ENCODE measurements at places on chromosomes 2 and 18.

- no peak for DNase-seq
Observed at GRCh38 chr2:233430081-233430480, 75.8 kb downstream of the DGKD start.

DNA sequence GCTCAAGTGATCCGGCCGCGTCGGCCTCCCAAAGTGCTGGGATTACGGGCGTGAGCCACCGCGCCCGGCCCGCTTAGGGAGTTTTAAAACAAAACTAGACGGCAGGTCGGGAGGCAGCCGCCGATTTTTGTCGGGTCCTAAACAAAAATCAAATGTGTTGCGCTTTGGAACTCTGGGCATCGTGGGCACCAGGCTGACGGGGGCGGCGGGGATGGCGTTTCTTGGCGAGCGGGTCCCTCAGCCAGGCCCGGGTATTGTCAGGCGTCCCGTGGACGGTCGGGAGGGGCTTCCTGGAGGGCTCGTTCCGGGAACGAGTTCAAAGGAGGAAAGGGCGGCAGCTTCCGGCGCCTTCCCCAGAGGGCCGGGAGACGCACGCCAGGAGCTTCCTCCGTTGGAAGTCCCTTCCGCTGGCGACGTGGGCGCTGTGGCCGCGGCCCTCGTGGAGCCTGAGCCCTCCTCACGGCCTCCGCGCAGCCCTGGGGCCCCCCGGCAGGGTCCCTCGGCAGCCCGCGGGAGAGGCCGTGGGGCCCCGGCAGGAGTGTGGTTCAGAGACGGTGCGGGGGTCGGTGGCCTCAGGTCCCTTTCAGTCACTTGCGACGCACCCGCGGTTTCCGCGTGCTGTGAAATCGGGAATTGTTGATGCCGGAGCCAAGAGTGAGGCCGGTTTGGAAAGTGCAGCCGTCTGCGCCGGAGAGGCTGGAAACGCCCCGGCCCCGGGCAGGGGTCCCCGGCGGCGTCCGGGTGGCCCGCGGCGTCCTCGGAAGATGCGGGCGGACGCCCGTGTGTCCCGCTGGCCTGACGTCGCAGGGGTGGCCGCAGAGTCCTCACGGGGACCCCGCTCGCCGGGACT lies 59.3 kb downstream of the EMILIN2 start:
- peak; percentile 39 for DNase-seq

DNA sequence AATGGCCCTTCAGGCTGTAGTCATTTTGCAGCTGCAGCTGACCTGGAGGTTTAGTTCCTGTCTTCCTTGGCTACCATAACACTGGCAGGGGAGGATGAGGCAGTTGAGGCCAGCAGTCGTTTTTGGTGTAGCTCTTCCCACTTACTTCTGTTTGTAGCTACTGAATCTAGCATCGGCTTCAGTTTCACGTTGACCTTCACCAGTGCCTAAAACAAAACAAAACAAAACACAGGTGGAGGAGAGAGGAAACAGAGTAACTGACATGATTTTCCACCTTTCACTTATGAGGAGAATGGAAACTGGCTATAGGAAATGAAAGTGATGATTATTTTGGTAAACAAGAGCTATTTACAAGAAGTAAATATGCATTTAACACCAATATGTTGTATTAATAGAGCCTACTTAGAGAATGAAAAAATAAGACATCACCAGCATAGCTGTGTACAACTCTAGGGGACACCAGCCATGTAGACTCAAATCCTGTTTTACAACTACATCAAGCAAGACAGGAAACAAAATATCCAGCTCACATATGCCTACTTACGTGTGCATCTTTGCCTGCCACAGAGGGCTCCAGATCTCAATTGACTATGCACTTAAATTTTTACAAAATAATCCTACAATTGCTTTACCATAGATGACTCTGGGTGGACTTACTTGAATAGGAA lies 236.9 kb downstream of the AGPS start:
- DNase-seq: no peak

DNA sequence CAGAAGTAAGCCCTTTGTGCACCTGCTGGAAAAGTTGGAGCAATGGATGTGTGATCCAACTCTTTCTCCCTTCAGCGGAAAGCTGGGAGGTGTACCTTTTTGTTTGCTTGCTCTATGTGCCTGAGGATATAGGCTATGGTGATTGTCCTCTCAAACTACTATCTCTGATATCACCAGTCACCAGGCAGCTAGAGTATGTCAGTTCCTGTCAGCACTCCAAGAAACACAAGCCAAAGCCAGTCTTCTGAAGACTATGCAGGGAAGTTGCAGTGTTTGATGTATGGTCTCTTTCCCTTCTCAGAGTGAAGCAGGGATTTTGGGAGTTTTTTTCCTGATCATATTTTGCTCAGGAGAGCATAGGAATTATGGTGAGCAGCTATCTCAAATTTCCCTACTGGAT lies 146.4 kb downstream of the PTH2R start:
- no peak for DNase-seq

GRCh38 chr18:10405816-10406663 lies 48.4 kb upstream of the APCDD1 start:
- no peak for DNase-seq

DNA sequence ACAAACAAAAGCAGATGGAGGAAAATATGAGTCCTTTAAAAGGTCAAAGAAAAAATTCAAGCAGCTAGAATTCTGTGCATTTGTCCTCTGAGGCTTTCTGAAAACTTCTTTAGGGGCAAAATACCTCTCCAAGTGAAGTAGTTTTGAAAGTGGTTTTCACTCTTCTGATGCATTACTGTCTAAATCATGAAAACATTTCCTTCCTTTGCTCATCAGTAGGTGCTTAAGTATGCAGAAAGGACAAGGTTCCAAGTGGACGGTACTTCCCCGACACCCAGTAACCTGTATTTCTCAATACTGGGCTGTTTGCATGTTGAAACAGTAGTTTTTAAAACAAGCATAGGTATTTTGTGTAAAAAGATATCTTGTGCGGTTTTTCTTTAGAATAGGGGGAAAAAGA lies 189.1 kb upstream of the ERBB4 start:
- no peak for DNase-seq

DNA sequence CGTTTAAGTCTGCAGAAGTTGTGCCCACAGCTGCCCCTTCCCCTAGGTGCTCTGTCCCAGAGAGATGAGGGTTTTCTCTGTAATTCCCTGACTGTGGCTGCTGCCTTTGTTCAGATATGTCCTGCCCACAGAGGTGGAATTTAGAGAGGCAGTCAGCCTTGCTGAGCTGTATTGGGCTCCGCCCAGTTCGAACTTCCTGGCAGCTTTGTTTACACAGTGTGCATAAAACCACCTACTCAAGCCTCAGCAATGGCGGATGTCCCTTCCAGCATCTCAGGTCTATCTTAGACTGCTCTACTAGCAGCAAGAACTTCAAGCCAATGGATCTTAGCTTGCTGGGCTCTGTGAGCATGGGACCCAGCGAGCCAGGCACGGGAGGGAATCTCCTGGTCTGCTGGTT lies 48.1 kb downstream of the LHCGR start:
- no peak for DNase-seq

DNA sequence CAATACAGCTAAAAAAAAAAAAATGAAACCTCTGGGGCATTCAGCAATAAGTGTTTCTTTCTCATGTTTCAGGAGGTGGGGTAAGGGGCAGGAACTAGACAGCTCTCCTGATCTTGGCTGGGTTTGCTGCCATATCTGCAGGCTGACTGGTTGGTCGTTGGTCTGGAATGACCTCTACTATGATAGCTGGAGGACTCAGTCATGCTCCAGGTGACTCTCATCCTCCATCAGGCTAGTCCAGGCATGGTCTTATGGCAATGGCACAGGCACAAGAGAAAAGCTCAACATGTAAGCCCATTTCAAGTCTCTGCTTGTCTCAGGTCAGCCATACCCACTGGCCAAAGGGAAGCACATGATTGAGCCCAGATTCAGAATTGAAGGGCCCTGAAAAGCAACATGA lies 9.5 kb upstream of the SLC1A4 start:
- no peak for DNase-seq

DNA sequence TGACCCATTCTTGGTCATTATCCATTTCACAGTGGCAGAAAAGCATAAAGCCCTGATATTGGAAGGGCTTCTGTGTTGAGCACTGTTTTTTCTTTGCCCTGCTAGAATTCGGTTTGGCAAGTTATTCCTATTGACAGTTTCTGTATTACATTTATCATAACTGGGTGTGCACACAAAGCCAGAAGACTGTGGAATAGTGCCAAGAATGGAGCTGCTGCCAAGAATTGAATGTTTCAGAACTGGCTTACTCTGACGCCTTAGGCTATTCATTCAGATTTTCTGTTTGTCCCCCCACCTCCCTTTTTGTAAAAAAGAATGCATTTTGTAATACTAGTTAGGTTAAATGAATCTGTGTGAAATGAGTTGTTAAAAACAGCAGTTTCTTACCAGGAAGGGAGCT lies 12.7 kb downstream of the KDM3A start:
- no peak for DNase-seq

GRCh38 chr2:52710810-52711618 lies 1056.6 kb upstream of the CHAC2 start:
- no peak for DNase-seq

- DNase-seq: no peak
Observed at GRCh38 chr2:54834721-54835120, 111.3 kb downstream of the EML6 start.
